ENCODE measurements at places on chromosomes 16 and 17. TPM values are rescaled to one million over a fixed set of nuclear protein-coding genes. Genes with fewer than 3 reads are reported as not detected.

PYY gene
- 0.13 TPM for total RNA-seq

CLEC3A gene
- 0.22 TPM for total RNA-seq

NPIPB12 gene
- total RNA-seq = 14.1 TPM

SPAG7 gene
- total RNA-seq = 38.2 TPM

OTOP2 gene
- total RNA-seq = not detected

PLXDC1 gene
- 6.3 TPM for total RNA-seq

BRIP1 gene
- 6.3 TPM for total RNA-seq

SLC5A10 gene
- total RNA-seq = not detected

RNF112 gene
- 3.5 TPM for total RNA-seq

KRTAP9-7 gene
- total RNA-seq = not detected

PIMREG gene
- 17.1 TPM for total RNA-seq

ACSM3 gene
- 1.5 TPM for total RNA-seq

TBC1D28 gene
- not detected for total RNA-seq

NMRAL1 gene
- total RNA-seq = 47.7 TPM

DHRS11 gene
- 2.7 TPM for total RNA-seq

KLHL10 gene
- 0.13 TPM for total RNA-seq

CCL4 gene
- total RNA-seq = not detected

FBXW10 gene
- total RNA-seq = not detected

KRT27 gene
- total RNA-seq = not detected

MYO15A gene
- total RNA-seq = 1.4 TPM

NPIPB8 gene
- under 0.01 TPM for total RNA-seq

TMEM235 gene
- total RNA-seq = not detected

KRTAP3-1 gene
- not detected for total RNA-seq

CDH1 gene
- total RNA-seq = not detected

MFSD11 gene
- 42.6 TPM for total RNA-seq

CUEDC1 gene
- total RNA-seq = 25.9 TPM

GFAP gene
- total RNA-seq = 0.65 TPM

KRT33A gene
- not detected for total RNA-seq

ITGA2B gene
- 0.39 TPM for total RNA-seq

FOXN1 gene
- total RNA-seq = 0.11 TPM

BCAR1 gene
- total RNA-seq = 44.7 TPM

CCL7 gene
- 3.9 TPM for total RNA-seq
